ENCODE measurements at places on chromosomes 16 and 17.

DNA sequence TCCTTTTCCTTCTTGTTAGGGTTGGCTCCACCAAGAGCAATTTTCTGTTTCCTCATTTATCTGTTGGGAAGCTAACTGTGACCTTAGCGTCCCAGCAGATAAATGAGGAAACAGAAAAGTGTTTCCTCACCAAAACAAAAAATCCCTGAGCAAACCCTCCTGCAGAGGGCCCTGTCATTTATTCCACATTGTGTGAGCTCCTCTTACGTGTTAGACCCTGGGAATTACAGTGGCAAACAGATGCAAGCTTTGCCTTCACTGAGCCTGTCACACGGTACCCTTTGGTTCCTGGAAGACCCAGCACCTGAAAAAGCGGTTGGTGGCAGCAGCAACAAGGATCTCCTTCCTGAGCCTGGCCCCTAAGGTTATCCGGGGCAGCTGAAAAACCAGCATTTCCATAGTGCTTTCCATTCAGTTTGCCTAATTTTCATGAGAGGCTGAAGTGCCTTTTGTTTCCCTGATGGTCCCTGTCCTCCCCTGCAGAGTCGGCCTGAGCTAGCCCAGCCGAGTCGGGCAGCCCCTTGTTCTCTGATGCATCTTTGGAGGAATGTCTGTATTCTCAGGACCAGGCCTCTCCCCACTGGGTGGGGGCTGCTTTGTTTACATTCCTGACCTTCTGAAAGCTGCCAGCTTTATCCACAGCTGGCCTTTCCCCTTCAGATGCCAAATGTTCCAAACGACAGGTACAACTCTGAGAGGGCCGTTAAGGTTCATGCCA lies 34.7 kb downstream of the YPEL2 start:
- DNase-seq: peak; percentile 75

- DNase-seq: no peak
Measured at GRCh38 chr16:31347445-31347844, 7.5 kb upstream of the ITGAX start.

DNA sequence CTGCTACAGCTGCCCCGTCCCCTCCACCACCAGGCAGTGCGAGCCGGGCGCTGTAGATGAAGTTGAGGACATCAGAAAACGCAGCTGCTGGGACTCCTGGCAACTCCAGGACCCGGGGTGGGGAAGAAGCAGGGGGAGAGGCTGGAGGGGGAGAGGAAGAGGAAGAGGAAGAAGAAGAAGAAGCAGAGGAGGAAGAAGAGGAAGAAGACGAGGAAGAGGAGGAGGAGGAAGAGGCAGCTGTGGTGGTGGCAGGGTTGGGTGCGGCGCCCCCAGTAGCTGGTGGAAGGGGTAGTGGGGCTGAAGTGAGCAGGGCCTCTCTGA lies 13.2 kb downstream of the ZBTB4 start:
- DNase-seq: no peak

GRCh38 chr17:51346218-51346982 lies 86.1 kb downstream of the UTP18 start:
- no peak for DNase-seq

DNA sequence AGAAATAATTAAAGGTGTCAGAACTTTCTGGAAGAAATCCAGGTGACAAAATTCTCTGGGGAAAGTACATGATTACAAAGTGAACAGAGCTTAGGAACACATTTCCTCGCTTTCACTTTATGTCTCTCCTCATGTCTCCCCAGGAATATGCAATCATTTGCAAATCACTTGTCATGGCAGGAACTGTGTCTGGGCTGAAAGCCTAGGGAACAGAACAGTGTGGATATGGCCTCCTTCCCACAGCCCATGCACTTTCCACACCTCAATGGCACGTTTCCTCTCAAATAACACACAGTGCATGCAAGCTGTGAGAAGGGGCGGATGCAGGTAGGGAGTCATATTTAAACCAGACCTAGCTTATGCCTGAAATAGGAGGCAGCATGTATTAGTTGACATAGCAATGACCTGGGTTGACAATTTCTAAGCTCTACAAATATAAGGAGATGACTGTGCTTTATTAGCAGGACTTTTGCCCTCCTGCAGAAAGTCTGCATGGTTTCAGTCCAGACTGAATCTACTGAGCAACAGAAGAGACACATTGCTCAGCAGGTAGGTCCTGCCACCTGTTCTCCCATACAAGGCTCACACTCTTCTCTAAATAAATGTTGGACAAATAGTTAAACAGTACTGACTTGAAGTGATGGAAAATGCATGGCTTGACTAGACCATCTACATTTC lies 236.0 kb upstream of the ELAC2 start:
- no peak for DNase-seq

GRCh38 chr17:61547113-61547512 lies 43.9 kb downstream of the NACA2 start:
- no peak for DNase-seq

DNA sequence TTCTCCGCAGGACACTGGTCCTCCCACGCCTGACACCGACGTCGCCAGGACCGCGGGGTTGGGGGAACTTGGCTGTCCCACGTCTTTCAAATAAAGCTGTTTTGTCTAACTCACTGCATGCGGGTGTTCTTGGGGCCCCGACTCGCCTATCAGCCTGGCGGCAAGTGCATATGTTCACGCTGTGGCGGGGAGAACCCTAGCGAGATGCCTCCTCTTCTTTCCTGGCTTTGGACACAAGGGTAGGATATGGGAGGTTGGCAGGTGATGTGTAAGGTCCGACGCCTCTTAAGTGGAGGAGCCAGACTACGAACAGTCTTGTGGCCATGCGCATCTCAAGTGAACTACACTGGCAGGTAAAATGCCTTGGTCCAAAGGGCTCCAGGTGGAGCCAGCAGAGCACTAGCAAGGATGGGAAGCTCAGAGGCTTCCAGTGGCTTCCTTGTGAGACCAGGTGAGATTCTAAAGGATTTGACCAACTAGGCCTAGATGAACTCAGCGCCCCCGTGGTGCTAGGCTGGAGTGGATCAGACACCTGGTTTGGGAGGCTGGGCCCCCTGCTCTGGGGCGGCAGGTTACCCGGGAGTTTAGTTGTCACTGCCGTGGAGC lies 873 bp upstream of the RPS2 start:
- DNase-seq: no peak

- no peak for DNase-seq
Measured at GRCh38 chr17:28878981-28879380, 18.6 kb downstream of the FLOT2 start.

- no peak for DNase-seq
Measured at GRCh38 chr17:7014995-7015958, 2.9 kb downstream of the RNASEK start.

DNA sequence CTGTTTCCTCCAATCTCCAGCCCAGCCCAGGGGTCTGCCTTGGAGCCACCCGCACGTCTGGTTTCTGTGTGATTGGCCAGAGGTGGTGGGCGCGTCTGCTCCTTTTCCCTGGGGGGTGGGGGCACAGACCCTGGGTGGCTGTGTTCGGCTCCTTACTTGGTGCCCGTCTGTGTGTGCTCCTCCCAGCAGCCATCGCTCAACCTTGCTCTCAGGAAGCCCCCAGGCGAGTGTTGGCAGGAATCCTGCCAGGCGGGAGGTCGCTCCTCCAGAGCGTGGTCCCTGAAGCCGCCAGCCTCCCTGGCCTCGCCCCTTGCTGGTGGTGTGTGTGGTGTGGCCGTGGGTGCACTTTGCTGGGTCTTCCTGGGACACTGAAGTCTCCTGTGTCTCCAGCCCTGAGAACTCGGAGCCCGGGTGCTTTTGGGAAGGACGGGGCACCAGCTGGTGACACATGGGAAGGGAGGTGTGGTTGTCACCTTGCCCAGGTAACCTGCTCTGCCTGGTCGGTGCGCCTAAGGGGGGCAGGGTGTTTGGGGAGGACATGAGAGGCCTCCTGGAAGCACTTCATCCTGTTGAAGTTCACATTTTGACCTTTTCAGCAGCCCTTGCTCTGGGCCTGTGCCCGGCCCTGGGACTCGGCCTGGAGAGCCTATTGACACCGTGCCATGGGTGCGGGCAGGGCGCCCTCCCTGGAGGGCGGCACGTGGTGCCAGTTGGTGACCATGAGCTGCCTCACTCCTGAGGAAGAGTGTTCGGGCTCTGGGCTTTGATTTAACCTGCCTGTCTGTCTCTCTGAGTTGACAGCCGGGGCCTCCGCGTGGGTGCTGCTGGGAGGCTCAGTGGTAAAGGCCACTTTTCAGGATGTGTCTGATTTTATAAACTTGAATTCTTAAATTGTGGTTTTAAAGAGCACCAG lies 49.0 kb upstream of the ZNF750 start:
- no peak for DNase-seq

GRCh38 chr16:12542818-12543699 lies 260.6 kb downstream of the CPPED1 start:
- no peak for DNase-seq

DNA sequence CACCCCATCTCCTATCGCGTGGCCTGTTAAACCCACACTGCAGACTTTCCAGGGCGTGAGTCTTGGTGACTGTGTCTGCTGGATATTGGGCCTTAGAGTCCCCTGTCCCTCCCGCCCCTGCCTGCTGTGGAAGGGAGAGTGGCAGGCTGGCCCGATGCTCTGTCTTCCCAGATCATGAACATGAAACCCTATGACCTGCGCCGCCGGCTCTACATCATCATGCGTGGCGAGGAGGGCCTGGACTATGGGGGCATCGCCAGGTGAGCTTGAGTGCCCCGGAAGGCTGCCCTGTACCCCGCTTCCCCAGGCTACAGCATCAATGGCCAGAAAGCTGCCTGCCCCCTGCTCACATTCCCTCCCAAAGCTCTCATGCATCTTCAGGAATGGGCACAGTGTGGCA lies 19.5 kb upstream of the CLEC18A start:
- DNase-seq: no peak

DNA sequence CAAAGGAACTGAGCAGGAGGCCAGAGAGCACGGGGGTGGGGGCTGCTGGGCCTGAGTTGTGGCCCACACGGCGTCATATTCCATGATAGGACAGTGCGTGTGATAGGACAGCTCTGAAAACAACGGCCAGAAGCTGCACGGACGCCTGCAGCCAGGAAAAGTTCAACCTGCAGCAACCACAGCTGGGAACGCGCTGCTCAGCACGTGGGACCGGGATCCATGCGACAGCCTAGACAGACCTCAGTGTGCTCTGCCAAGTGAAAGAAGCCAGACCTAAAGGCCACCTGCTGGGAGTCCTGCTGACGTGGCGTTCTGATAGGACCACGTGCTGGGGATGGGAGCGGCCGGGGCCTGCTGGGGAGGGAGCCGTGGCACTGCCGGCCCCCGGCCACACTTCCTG lies 21.6 kb downstream of the CTU2 start:
- DNase-seq: peak; percentile 11

GRCh38 chr16:67082891-67083290 lies 26.9 kb upstream of the PHAF1 start:
- no peak for DNase-seq
